ENCODE measurements at places on chromosomes 3 and 15. TPM values are rescaled to one million over a fixed set of nuclear protein-coding genes. Genes with fewer than 3 reads are reported as not detected.

The KPNA1 gene
- total RNA-seq, result 68.2 TPM

GRCh38 chr3:156793851-156794250 is 32.3 kb upstream of the LEKR1 start:
- no peak for DNase-seq

- peak; percentile 57 for DNase-seq
Observed at GRCh38 chr15:90143166-90143655, 40.9 kb upstream of the IDH2 start.

DNA sequence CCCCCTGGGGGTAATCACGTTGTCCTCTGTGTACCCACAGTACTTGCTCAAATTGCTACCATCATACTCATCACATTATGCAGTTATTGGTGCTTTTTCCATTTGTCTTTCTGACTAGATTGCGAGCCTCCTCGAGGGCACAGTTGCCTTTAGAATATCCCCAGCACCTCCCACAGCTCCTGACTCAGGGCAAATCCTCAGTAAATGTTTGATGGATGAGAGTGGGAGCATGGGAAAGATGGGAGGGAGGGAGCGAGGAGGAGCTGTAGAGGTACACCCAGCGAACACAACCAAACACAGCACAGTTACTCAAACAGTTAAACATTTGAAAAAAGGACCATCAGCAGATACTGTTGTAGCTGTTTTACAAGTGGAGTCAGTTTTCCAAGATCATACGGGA is 27.9 kb downstream of the SIDT1 start:
- DNase-seq, result no peak

DNA sequence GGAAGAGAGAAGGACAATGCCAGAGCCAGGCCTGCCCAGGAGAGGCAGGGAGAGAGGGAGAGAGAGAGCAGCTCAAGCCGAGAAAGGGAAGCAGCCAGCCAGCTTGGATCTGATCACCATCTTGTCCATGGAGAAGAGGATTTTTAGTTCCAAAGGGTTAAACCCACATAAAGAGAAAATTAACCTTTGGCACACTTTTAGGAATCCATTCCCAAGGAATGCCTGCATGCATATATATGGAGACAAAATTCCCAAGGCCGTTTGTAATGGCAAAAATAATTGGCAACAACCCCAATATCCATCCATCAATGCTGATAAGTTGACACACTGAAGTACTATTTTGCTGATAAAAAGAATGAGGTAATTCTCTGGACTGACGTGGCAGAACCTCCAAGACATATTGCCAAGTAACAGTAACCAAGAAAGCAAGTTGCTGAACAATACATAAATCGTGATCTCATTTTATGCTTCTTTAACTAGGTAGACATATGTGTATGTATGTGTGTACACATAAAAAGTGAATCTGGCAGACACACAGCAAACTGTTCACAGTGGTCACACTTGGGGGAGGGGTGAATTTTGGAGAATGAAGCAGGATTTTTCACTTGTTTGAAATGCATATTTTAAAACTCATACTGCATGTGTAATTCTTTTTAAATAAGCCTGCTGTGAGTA is 7.5 kb upstream of the STRA6 start:
- no peak for DNase-seq

The SPINT1 gene
- 22.9 TPM for total RNA-seq

The ST8SIA2 gene
- total RNA-seq, result 0.46 TPM

DNA sequence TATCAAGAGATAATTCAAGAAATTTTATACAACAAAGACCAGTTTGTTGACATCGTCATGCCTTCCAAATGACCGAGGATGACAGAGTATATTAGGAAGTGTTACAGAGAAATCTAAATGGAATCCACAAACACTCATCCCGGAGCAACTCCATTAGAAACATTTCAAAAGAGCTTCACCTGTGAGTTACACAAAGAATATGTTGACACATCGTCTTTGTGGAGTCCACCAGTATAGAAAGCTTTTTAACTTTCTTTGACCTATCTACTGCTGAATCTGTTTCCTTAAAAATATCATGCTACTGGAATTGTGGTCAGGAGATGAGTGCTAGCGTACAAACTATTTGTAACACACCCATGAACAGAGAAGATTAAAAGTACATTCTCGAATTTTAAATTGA is 130.4 kb downstream of the SUCLG2 start:
- DNase-seq, result no peak

The FGD5 gene
- 5.7 TPM for total RNA-seq

DNA sequence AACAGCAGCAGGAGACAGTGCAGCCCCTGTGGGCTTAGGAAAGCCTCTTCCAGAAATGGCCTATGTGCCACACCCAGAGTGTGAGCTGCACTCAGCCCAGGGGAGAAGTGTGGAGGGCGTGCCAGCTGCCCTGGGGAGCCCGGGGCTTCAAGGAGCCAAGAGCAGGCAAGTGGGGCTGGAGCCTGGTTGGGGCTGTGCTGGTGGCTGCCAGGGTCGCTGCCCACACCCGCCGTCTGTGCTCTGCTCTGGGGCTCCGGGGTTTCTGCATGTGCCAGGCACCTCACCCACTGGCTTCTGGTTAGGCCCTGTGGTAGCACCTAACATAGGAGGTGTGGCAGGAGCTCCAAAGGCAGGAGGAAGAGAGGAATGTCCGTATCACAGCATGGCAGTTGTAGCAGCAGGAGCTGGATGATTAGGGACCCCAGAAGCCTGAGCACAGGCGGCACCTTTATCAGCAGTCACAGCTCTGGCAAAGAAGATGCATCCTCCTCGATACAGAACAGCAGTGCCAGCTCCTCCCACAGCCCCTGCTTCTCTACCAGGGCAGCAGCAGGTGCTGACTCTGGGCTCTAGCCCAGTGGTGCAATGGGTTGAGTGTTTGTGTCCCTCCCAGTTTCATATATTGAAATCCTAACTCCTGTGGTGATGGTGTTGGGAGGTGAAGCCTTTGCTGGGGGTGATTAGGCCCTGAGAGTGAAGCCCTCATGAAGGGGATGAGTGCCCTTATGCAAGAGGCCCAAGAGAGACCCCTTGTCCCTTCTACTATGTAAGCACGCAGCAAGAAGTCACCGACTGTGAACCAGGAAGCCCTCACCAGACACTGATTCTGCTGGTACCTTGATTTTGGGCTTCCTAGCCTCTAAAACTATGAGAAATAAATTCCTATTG is 70.0 kb upstream of the KLF13 start:
- DNase-seq, result no peak

DNA sequence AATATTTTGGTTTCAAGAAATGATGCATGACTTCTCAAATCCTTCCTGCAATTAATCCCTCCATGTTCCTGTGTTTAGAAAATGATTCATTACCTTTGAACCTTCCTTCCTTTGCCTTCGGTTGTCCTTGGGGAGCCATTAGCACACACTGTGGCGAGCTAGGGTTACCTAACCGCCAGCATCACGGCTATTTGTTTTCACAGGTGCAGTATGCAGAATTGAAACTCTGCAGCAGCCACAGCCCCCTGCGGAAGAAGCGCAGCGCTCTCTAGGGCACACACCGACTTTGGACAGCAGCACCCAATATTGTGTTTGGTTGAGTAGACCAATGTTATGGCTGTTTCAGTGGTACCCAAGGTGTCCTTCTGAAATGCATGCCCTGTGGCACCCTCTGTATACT is 247.4 kb downstream of the MCTP2 start:
- no peak for DNase-seq

GRCh38 chr3:72446218-72447058 is 401.8 kb downstream of the SHQ1 start:
- DNase-seq, result no peak

DNA sequence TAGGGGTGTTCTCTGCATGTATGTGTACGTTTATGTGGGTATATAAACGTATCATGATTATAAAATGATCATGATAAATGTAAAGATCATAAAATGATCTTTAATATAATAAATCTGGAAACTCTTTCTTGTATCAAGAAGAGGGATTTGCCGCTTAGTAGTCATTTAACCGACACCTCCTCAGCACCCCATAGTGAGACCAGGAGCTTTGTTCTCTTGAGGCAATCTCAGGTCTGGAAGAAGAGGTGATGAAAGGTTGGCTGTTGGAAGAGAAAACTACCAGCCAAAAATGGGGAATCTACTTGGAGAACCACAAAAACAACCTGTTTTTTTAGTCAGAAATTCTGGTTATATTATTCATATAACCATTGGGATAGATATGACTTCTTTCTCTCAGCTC is 38.7 kb downstream of the TGFBR2 start:
- DNase-seq, result no peak

The GUCA1C gene
- total RNA-seq, result not detected

- no peak for DNase-seq
Observed at GRCh38 chr15:86231864-86232721, 152.4 kb downstream of the AGBL1 start.

GRCh38 chr3:52286777-52287110 is 884 bp upstream of the GLYCTK start:
- no peak for DNase-seq

- DNase-seq, result no peak
Observed at GRCh38 chr15:57118013-57118799, 199.8 kb downstream of the TCF12 start.

DNA sequence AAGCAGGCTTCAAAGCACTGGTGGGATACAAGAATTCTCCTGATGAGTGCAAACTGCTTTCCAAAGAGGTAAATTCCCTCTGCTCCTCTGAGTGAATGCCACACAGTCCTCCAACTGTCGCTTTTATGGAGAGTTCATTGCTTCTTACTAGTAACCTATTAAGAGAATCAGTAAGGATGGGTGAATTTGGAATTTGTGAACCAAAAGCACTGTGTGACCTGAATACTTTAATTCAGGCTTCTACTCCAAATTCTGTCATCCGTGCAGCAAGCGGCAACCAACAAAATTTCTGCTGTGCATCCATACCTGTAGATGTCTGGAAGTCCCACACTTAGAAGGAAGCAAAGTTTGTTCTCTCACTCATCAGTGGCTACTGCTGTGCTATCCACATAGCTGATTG is 66.7 kb upstream of the SNRK start:
- no peak for DNase-seq

The IFRD2 gene
- total RNA-seq, result 46.3 TPM
